Globus pallidus (tissue), 1 donor: ENCODE measurements at places on chromosomes 6 and 20.

GRCh38 chr20:58330687-58331086 is 21.2 kb downstream of the RAB22A start:
- DNase-seq, result no peak

DNA sequence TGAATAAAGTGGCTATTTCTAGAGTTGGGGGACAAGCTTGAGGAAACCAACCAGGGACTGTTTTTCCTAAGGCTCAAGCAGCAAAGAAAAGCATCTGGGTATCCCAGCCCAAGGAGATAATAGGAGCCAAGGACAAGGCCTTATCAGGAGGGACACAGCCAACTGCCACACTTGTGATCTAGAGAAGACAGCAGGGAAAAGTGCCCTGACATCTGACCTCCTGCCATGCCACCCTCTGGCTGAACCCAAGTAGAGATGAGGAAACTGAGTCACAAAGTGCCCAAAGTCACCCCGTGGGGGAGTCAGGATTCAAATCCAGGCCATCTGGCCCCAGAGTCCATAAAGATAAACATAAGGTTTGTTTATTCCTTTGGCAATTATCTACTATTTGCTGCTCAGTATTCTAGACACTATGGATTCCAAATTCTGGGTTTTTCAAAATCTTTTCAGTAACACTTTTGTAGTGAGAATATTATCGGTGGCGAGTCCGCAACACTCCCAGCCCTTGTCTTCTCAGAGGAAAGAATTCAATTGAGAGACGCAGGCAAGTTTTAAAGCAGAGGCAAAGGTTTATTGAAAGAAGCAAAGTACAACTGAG is 3.5 kb upstream of the LBP start:
- DNase-seq, result no peak

DNA sequence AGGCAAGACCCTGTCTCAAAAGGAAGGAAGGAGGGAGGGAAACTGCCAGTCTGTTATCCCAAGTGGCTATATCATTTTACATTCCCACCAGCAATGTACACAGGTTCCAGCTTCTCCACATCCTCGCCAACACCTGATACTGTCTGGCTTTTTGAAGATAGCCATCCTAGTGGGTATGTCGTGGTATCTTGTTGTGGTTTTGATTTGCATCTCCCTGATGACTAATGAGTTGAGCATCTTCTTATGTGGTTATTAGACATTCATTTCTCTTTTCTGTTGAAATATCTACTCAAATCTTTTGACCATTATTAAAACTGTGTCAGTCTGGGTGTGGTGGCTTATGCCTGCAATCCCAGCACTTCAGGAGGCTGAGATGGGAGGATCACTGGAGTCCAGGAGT is 47.9 kb upstream of the ARID1B start:
- no peak for DNase-seq

DNA sequence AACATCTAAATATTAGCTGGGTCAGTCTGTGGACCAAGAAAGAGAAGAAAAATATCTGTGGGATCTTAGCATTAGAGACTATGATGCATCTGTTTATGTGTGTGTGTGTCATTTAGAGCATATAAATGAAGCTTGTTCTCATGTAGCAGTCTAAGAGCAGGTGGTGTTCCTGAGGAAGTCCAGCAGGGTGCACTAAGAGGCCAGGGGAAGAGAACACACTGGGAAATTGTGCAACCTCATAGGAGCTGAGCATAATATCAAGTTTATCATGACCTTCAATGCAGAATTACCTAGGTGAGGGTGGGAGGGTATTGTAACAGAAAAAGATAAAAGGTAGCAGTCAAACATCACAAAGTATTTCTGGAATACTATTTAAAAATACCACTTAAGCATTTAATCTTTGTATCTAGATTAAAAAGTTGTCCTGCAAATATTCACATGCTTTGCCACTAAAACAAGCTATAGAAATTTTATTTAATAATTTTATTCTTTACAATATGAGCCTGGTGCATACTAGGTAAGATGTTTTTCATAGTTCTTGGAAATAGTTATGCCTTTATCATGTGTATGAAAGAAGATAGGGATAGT is 80.5 kb downstream of the SMPDL3A start:
- peak; percentile 20 for DNase-seq
